Activated CD4-positive, CD25-positive, alpha-beta regulatory T cell treated with anti-CD3 and anti-CD28 coated beads, Interleukin-2, amount 50 U/mL, for 16 hours (primary cell): ENCODE measurements at places on chromosomes 12 and 14.

DNA sequence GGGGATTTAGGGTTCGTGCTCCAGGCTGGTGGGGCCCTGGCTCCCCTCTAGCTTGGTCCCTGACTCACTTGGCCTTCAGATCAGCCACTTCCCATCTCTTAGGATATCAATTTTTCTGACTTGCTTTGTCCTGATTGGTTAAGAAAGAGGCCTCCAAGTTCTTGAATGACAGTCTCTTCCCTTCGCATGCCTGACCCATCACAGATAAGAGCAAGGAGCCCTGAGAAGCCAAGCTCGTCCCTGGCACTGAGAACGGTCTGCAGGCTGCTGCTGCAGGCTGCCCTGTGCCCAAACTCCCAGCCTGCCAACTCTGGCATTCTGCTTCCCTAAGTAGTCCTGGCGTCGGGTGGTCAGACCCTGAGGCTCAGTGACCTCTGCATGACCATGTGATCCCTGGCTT is 794 bp upstream of the LRTM2 start:
- DNase-seq, result no peak

DNA sequence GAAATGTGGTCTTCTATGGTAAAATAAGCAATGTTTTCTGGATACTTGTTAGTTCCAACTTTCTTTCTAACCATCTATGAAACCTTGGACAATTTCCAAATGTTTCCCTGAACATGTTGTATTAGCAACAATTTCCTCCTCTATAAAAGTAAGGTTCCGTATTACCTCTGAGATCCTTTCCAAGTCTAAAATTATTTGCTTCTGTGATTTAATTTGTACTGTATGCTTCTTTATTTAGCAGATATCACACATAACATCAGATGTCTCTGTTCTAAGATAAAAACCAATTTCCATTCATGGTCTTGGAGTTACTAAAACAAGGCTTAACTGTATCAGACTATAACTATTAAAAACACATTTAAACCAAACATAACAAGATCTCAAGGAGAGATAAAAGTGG is 177.2 kb downstream of the FOXA1 start:
- no peak for DNase-seq

GRCh38 chr12:72673853-72674252 is 401.7 kb downstream of the TRHDE start:
- DNase-seq, result no peak

- no peak for DNase-seq
These were observed 10.1 kb upstream of the JDP2 start for GRCh38 chr14:75417674-75418073.

DNA sequence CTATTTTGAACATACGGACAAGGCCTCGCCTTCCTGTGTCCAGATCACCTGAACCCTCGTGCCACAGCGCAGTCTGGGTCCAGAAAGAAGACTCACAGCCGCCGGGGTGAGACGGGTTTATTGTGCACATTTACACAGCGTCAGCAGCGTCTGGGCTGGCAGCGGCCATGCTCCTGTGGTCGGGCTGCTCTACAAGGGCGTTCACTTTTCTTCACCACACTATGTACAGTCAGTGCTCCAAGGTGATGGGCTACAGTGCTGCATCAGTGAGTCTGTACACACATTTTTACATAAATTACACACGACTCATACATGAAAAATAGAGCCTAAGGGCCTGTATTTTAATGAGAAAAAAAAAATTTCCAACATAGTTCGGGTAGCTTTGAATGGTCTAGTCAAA is 18.0 kb downstream of the ZFYVE21 start:
- DNase-seq, result no peak
